ENCODE measurements at places on chromosomes 16 and 17. TPM values are rescaled to one million over a fixed set of nuclear protein-coding genes. Genes with fewer than 3 reads are reported as not detected.

The CLEC18A gene
- 4.1 TPM for polyA plus RNA-seq

The NHERF2 gene
- 71.2 TPM for polyA plus RNA-seq

The DPEP1 gene
- 2.0 TPM for polyA plus RNA-seq

The MYL4 gene
- 1.6 TPM for polyA plus RNA-seq

The KRT13 gene
- polyA plus RNA-seq, result 26.4 TPM

All from spleen (tissue), 13 donors.